Amniotic stem cell (primary cell): ENCODE measurements at places on chromosomes 13 and 19.

DNA sequence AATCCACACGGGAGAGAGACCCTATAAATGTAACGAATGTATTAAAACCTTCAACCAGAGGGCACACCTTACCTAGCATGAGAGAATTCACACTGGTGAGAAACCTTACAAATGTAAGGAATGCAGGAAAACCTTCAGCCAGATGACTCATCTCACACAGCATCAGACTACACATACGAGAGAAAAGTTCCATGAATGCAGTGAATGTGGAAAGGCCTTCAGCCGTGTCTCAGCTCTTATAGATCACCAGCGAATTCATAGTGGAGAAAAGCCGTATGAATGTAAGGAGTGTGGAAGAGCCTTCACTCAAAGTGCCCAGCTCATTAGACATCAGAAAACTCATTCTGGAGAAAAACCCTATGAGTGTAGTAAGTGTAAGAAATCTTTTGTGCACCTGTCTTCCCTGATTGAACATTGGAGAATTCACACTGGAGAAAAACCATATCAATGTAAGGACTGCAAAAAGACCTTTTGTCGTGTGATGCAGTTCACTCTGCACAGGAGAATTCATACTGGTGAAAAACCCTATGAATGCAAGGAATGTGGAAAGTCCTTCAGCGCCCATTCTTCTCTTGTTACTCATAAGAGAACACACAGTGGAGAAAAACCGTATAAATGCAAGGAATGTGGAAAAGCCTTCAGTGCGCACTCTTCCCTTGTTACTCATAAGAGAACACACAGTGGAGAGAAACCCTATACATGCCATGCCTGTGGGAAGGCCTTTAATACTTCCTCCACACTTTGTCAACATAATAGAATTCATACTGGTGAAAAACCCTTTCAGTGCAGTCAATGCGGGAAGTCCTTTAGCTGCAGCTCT is 16.0 kb downstream of the ZNF582 start:
- DNase-seq = no peak

- no peak for DNase-seq
These were observed 73.4 kb downstream of the RYR1 start for GRCh38 chr19:38506723-38507550.

GRCh38 chr19:879711-880438 is 13.1 kb downstream of the MED16 start:
- DNase-seq = no peak

DNA sequence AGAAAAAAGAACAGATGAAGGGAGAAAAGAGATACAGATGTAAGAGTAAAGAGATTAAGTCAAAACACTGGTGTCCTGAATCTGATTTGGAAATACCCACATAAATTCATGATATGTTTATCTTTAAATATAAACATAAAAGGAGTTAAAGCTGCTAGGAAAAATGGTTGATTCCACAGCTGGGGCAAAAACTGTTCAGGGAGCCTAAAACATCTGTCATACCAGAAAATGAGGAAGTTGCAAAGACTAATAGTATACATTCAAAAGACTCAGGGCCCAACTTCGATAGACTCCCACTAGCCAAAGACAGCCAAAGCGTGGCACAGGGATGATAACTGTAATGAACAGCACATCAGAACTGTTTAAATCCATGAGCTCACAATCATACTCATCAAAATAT is 62.0 kb downstream of the ABCC4 start:
- DNase-seq = no peak

GRCh38 chr13:97468331-97468730 is 34.4 kb downstream of the RAP2A start:
- no peak for DNase-seq

DNA sequence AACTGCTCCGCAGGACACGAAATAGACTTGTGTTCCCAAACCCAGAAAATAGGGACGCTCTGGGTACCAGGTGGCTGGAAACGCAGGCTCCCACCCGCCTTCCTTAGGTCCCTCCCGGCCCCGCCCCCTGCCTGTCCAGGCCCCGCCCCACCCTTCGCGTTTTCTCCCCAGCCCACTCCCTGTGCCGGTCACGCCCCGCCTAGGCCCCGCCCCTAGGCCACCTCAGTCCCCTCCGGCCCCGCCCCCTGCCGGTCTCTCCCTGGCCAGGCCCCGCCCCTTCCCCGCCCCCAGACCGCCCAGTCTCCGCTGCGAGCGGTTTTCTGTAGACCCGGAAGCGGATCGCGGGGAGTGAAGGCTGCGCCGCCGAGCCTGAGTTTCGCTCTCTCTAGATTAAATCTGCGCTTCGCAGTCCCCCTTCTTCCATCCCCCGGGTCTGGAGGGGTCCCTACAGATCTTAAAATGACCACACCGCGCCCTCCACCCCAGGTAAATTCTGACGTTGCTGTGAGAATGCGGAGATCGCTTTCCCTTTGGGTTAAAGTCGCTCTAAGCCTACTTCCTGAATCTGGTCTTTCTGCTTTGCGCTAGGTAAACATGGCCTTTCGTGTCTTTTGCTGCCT is 3.7 kb upstream of the ZNF665 start:
- DNase-seq = peak; percentile 20

- no peak for DNase-seq
These were observed 13.2 kb upstream of the PSPC1 start for GRCh38 chr13:19795956-19796355.

GRCh38 chr13:79349011-79349410 is 57.0 kb downstream of the RBM26 start:
- DNase-seq = no peak

GRCh38 chr19:18167975-18168645 is 5.5 kb upstream of the IFI30 start:
- DNase-seq = no peak

DNA sequence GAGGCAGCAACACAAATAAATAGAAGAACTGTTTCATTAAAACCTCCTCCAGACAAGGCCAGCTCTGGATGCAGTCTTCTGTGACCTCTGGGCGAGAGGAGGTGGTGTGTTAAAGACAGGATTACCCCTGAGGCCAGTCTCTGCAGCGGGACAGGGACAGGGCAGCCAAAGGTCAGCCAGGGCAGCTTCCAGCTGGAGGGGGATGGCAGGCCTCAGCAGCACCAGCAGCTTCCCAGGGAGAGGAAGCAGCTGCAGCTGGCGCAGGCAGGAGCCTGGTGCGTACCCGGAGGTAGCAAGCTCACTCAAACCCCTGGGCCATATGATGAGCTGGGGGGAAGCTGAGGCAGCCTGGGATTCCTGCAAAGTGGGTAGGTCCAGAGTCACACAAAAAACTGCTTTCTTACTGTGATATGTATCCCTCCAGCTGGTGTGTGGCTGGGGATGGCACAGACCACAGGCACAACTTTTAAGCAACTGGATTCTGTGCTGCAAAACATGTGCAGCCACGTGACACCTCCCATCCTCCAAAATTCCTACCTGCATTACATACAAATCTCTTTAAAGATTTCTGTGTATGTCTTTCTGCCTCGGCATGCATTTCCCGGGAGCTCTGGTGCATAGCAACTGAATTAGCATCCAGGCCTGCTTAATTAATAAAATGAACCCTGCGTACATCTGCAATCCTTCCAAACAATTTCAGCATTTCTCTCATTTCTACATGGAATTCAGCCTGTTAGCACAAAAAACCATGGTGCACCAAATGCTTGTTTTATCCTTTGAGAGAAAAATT is 238.3 kb upstream of the MAB21L1 start:
- DNase-seq = no peak

DNA sequence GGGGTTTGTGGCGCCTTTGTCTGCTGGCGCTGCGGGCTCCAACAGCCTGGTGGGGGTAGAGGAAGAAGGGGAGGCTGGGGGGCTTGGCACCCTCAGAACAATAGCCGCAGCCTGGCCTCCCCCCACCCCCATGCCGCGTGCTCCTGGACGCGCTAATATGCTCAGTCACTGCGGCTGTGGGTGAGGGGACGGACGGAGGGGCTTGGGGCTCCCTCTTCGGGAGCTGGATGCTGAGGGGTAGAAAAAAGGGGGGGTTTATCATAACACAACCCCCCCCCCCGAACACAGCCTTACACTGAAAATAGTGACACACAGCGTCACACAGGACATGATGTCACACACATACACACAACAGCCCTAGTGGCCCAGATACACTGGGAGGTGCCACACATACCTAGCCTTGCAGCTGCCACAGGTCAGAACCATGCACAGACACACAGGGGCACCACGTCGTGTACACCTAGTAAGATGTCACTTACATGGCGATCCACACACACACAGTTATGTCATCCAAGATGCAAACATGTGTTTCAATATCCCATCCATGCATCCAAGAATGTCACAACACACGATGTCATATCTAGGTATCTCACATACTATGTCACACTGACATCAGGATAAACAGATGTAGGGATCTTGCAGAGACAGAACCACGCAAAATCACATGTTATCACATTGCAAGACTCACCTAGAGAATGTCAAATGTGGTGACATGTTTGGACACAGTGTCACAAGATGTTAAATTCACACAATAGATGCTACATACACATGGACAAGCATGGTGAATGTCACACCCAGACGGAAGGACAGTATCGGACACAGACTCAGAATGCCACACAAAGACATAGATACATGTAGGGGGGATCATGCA is 806 bp downstream of the MAST1 start:
- no peak for DNase-seq

- no peak for DNase-seq
These were observed 1.8 kb downstream of the NCAN start for GRCh38 chr19:19213426-19214158.

DNA sequence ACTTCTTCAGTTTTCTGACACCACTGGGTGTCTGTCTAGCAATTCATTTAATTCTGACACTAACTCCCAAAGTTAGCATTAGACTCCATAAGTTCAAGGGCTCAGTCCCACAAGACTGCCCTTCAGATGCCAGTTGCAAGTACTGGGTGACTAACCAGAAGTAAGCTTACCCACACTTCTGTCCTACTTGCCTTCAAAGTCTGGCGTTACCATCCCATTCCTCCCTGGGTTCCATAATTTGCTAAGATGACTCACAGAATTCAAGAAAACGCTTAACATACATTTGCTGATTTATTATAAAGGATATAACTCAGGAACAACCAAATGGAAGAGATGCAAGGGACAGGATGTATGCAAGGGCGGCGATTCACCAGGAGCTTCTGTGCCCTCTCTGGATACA is 45.5 kb upstream of the NPAS1 start:
- DNase-seq = no peak

- no peak for DNase-seq
These were observed 81.2 kb downstream of the STARD13 start for GRCh38 chr13:33204130-33204927.

DNA sequence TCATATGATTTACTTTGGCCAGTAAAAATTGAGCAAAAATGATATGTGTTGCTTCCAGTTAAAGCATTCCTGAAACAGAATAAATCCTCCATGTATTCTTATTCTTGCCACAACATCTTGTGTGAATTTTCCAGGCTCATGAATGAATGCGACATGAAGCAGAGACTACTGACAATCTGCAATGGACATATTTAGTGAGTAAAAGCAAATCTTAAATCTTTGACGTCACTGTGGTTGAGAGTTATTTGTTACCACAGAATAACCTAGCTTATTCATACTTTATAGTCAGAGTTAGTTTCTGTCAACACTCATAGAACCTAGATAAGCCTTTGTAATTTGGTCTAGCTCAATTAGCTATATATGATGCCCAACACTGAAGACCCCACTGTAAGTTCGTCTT is 1443.1 kb downstream of the PCDH9 start:
- no peak for DNase-seq

- peak; percentile 75 for DNase-seq
These were observed 262.7 kb downstream of the DLEU7 start for GRCh38 chr13:50580684-50581305.

GRCh38 chr19:40304306-40304705 is 19.2 kb upstream of the AKT2 start:
- no peak for DNase-seq

DNA sequence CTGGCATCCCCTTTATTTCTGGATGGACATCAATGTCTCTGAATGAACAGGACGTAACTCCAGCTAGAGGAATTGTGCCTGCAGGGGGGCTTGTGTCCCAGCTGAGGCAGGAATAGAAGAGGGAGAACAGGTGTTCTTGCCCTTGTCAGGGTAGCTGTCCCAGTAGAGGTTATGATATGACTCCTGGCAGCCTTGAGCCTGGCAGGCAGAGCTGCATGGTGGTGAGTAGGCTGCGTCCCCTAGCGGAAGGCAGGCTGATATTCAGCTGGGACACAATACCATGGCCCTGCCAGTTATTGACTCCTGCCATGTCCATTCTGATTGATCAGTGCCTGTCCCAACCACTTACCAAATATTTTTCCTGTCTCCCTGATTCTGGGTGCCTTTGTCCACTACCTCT is 197.2 kb downstream of the RAP2A start:
- DNase-seq = no peak

DNA sequence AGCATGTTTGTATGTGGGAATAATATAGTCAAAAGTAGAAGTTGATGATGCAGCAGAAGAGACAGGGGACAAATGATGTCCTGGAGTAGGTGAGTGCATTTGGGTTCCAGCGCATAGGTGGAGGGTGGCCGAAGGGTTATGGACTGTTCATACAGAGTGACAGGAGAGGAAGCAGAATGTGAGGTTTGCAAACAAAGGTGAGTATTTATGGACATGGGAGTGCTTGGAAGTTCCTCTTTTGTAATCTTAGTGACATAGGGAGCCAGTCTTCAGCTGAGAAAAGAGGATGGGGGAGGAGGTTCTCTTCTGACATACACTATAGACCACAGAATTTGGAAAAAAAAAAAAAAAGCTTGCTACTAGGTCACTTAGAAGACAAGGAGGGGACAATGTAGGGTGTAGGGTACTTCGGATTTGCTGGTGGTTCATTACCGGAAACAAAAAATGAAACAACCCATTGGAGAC is 331.6 kb downstream of the DLEU7 start:
- DNase-seq = no peak

DNA sequence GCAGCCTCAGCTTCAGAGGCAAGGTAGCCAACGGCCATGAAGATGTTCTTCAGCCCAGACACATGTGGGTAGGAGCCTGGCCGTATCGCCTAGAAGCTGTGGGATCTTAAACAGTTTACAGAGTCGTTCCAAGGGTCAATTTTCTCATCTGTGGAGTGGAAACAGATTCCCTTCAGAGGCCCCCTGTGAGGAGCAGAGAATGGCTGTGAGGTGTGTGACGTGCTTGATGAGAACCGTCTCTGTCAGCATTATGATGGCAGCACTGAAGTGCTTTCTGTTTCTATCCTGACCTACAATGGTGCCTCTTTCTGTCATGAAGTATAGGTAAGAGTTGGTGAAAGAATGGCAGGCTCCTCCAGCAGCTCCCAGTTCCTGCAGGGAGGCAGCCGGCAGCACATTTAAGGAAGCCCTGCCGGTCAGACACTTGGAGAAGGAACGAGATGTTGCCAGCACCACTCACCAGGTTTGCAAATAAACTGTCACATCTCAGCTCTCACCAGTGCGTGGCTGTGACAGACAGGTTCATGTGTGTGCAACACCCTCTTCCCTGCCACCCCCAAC is 277.3 kb downstream of the FOXO1 start:
- DNase-seq = no peak
